ENCODE measurements at places on chromosomes 3 and 15.

DNA sequence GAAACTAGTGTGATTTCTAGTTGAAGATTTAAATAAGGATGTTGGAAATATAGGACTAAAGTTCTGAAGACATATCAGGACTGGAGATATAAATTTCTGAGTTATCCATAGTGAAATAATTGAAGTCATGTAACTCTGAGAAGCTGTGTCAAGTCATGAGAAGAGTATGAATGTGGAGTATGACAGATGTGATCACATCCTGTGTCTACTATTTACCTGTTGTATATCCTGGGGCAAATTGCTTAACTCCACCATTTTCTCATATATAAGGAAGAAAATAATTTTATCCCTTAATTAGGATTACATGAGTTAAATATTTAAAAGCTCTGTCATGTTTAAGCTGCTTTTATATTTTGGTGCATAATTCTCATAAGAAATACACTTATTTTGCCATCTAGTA is 350.3 kb downstream of the ZBTB20 start:
- no peak for DNase-seq

DNA sequence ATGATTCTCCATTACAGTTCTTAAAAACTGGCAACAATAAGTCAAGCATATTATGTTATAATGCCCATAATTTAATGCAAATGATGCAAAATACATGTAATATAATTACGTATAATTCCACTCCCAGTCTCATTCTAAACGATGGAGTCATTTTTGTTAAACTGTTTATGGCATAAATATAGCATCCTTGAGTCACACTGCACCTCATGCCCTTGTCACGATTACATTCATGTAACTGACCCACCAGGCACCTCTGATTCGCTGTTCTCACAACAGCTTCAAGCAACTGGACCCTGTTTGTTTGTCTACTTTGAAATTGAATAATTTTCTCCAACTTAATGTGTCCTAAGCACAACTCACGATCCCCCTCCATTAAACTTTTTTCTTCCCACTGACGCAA is 148.0 kb upstream of the LRTM1 start:
- DNase-seq = no peak

- DNase-seq = peak; percentile 31
Measured at GRCh38 chr15:26628879-26629529, 143.9 kb downstream of the GABRB3 start.

DNA sequence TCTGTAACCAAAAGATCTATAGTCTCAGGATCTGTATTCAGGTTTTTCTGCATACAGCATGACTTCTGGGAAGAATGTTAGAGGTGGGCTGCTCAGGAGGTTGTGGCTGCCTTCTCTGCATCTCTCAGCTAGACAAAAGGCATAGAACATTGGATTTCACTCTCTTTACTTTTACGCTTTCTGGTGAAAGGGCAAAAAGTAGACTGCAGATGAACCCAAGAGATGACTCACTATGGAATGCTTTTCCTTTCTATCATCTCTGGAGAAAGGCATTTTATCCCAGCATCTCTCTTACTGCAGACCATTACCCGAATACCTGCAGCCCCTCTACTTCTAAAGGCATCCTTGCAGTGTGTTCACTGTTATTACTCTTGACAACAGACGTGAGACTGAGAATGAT is 222.2 kb downstream of the WNT5A start:
- DNase-seq = no peak

GRCh38 chr15:69722924-69723323 is 270.3 kb downstream of the RPLP1 start:
- DNase-seq = no peak

DNA sequence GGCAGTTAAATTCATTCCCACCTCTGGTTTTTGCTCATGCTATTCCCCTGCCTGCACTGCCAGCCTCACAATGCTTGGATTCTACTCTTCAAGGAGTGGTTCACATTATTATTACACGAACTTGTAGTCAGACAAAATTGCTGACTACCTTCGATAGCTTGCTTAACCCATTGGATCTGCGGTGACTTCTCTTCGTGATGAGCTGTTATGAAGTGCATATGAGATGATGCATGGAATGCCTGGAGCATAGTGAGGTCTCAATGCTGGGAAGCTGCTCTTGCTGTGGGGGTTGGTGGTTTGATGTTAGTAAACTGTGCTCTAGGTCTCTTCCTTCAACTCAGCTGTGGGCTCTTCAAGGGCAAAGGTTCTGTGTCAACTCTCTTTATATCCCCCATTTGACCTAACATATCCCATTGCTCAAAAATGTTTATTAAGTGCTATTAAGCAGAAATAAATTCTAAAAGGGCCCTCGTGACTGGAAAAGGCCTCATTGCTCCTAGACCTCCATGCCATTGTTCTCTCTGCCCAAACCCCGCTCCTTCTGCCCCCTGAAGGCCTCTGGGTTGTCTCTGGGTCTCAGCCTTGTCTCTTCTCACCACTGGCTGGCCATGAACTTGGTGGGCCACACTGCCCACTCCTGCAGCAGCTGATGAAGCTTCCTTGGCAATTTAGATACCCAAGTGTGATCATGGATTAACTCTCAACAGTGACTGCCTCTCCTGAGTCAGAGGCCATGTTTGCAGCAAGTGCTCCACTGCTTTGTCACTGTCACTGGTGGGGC is 4.5 kb upstream of the SLCO2A1 start:
- no peak for DNase-seq

DNA sequence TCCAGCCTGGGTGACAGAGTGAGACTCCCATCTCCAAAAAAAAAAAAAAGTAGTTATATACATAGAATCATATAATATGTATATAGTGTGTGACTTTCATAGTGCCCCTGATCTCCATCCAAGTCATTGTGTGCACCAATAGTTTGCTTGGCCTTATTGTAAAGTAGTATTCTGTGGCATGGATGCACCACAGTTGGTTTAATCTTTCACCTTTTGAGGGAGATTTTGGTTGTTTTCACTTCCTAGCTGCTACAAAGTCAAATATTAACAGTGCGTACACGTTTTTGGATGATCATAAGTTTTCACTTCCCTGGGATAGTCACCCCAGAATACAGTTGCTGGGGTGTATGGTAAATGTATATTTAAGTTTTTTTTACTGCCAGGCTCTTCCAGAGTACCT is 162.8 kb downstream of the PTPRG start:
- no peak for DNase-seq

DNA sequence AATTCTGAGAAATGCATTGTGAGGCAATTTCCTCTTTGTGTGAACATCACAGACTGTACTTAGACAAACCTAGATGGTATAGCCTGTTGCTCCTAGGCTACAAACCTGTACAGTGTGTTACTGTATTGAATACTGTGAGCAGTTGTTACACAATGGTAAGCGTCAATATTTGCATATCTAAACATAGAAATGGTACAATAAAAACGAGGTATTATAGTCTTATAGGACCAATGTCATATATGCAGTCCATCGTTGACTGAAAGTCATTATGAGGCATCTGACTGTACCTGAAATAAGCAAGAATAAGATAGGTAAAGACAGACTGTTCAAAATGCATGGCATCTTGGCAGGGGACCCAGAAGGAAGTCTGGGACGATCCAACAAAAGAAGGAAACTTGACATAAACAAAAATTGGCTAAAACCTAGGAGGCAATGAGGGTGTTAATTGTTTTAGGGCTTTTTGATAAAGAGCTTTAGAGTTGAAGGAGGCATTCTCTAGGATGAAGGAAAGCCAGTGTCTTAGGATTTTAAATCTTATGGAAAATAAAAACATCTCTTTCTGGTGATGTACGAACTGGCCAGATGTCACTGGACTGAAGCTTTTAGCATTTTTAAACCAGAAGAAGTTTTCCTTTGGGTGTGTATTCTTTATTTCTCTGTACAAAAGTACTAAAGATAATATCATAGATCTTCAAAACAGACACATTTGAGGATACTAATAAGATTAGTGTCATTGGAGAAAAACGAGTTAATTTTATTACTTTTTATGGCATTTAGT is 9.2 kb upstream of the SPRED1 start:
- no peak for DNase-seq

GRCh38 chr3:171354706-171355582 is 105.3 kb downstream of the TNIK start:
- DNase-seq = no peak

All from activated CD4-positive, alpha-beta memory T cell treated with anti-CD3 and anti-CD28 coated beads for 36 hours (primary cell).